Temporal lobe (tissue), 4 donors: ENCODE measurements at places on chromosomes 12 and 14. TPM values are rescaled to one million over a fixed set of nuclear protein-coding genes. Genes with fewer than 3 reads are reported as not detected.

ATL1 gene
- total RNA-seq = 70.6 TPM

KRT6A gene
- not detected for total RNA-seq

ANKRD33 gene
- not detected for total RNA-seq

MAX gene
- total RNA-seq = 34.2 TPM

ACOT6 gene
- total RNA-seq = not detected

TROAP gene
- 0.49 TPM for total RNA-seq

GNB3 gene
- 0.74 TPM for total RNA-seq

TPH2 gene
- total RNA-seq = not detected

C12orf60 gene
- total RNA-seq = 1.2 TPM

TGFB3 gene
- 21.4 TPM for total RNA-seq

HSP90AA1 gene
- total RNA-seq = 646 TPM

KCNA5 gene
- total RNA-seq = 6.6 TPM

FOXG1 gene
- total RNA-seq = 54.8 TPM

CLEC9A gene
- total RNA-seq = not detected

SIX6 gene
- not detected for total RNA-seq

RTRAF gene
- 23.1 TPM for total RNA-seq

TBX3 gene
- 1.5 TPM for total RNA-seq

MYO1H gene
- 0.25 TPM for total RNA-seq
